ENCODE measurements at places on chromosomes 1 and 21.
A peak's percentile ranks its signal among the peaks of the same experiment; 100 is the strongest.

DNA sequence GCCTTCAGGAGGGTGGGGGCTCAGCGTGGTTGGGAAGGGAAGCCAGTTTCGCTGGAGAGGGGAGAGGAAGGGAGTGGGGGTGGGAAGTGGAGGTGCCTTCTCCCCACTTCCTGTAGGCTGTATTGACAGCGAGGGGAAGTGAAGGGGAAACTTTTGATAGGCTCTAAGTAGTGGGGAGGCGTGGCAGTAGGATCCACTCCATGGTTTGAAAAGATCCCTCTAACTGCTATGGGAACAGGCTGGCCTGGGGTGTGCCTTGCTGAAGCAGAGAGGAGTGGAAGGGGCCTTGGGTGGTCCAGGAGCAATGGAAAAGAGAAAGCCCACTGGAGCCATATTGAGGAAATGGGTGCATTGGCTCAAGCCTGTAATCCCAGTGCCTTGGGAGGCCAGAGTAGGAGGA is 20.2 kb downstream of the C1orf115 start:
- DNase-seq = no peak

GRCh38 chr21:31988492-31989290 is 115.9 kb downstream of the HUNK start:
- no peak for DNase-seq

GRCh38 chr1:94878329-94878728 is 48.6 kb downstream of the CNN3 start:
- DNase-seq = no peak

- no peak for DNase-seq
Measured at GRCh38 chr21:26811482-26811881, 33.7 kb downstream of the ADAMTS1 start.

DNA sequence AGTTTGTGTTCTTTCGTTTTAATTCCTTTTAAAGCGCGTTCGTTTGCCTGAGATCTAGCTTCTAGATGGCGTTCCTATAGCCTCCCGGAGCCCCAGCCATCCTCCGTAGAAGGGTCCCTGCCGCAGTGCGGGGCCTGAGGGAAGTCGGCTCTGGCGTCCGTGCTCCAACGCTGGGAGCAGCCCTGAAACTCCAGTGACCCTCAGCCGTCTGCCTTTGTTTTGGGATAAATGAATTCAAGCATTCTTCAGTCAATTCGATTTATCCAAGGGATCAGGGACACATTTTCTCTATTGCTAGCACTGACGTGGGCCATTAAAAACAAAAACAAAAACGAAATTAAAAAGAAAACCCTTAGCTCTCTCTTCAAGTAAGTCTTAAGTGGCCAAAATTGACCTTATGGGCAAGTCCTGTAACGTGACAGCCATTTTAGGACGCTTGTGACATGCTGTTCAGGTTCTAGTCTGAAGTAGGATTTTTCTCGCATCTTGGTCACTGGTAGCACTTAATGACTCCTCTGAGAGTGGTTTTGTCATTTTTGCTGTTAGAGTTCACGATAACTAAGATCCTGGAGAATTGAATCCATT is 742 bp upstream of the HSPA13 start:
- DNase-seq = peak; percentile 22
